ENCODE measurements at places on chromosomes 11 and 22.
A peak's percentile ranks its signal among the peaks of the same experiment; 100 is the strongest.

DNA sequence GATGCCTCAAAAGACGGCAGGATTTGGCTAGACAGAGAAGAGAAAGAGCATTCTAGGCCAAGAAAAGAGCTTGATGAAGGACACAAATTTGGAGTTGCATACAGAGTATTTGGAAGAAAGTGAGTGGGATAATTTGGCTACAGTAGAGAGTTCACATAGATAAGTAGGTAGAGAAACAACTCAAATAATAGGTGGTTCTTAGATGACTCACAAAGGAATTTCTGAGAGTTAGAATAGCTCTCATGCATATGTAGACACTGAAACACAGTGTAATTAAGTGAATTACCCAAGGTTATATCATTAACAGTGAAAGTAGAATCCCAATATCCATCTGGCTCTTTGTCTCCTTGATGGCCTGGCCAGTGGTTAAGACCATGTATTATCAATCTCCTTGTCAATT, 228.6 kb upstream of the DDI1 start:
- DNase-seq: no peak

- DNase-seq: peak; percentile 95
Observed at GRCh38 chr11:65575568-65576231, at the start of gene EHBP1L1. TSS of gene EHBP1L1 (plus strand) at chr11:65576053. CDS start at chr11:65576303, 250 bp downstream.

DNA sequence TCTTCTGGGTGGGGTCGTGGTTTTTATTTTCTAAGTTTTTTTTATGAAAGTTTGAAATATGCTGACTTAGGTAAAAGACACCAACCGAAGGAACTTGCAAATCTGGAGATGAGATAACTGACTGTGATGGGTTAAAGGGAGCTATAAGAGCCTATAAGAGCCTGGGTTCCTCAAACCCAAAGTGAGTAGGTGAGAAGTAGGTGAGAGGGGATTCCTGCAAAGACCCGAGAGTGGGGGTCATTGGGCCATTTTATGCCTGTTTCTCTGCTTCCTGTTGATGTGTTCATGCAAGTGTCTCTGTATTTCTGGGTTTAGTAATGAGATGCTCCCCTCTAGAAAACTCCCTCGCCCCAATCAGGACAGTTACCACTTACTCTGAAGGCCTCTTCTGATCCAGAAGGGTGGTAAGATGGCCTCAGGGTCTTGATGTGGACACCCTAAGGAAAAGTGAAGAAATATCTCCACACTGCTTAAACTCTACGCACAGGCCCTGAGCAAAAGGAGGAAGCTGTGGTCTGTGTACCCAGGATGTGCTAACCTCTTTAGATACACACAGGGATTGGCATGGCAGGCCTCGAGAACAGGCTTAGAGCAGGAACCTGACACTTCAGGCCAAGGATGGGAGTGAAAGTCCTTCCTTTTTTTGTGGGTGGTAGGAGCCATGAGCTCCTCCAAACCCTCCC, 1.8 kb downstream of the FLI1 start:
- peak; percentile 52 for DNase-seq

DNA sequence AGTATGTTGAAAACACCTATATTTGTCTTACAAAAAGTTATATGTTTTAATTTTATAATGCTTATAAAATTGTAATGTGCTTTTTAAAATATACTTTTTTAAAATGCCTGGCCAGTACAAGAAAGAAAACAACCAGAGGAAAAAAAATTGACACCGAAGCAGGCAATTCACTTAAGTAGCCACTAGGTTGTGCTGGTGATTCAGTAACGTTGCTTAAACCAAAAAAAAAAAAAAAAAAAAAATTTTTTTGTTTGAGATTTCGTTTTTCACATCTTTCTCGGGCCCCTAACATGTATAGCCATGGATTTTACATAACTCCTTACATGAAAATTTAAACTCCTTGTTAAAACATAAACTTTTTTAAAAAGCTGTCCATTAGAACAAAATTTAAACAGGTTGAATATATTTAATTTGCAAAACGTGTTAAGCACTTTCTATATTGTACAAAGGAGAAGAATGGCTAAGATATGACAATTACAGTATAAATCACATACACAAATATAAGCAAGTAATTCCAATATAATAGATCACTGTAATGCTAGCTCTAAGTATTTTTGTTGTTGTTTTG, 9.2 kb downstream of the OR8B4 start:
- DNase-seq: no peak

- DNase-seq: peak; percentile 4
Observed at GRCh38 chr11:72012897-72013721, 14.4 kb downstream of the IL18BP start.

GRCh38 chr11:128790196-128790595, 76.9 kb downstream of the KCNJ1 start:
- no peak for DNase-seq

DNA sequence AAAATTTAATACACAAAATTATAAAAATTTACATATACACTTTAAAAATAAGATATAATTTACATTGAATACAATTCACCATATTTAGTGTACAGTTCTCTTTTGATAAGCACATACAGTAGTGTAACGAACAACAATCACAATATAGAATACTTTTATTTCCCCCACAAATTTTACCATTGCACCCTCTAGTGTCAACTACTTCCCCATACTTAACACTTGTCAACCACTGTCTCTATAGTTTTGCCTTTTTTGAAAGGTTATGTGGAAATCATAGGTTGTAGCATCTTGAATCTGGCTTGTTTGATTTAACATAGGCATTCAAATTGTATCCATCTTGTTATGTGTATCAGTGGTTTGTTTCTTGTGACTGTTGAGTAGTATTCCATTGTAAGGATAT, 21.3 kb upstream of the PANX1 start:
- no peak for DNase-seq

DNA sequence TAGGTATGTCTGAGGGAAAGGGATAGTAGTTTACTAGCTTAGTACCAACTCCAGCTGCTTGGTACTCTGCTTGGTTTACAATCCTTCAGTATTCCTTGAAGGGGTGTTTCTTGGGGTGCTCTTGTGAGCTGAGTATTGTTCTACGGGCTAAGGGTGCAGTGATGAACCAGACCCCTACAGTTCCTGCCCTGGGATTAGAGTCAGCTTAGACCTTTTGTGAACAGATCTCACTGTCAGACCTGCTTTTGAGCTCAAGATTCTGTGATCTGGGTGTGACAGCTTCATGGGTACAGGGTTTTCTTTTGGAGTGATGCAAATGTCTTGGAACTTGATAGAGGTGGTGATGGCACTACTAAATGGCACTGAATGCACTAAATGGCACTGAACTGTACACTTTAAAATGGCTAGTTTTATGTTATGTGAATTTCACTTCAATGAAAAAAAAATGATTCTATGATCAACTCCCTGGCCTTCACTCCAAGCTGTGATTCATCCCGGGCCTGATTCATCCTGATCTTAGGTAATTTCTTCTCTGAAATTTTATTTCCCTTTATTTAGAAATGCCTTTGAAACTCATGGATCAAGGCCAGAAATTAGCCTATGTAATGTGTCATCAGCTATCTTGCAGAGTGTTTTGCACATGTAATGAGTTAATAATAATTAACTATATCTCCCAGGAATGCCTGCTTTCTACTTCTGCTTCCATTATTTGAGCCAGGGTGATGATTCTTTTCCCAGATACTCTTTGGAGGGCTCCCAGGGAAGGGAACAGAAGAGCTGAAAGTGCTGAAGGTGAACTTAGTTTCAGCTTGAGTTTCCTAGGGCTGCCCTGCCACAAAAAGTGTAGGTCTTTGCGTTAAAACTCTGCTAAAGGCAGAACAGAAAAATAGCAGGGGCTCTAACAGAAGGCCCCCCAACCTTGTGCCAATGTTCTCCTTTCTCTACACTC, 87.9 kb downstream of the NCAM1 start:
- no peak for DNase-seq

- no peak for DNase-seq
Observed at GRCh38 chr11:17547932-17548331, 873 bp downstream of the OTOG start.

- no peak for DNase-seq
Observed at GRCh38 chr11:133072858-133073582, 459.3 kb downstream of the OPCML start.

- no peak for DNase-seq
Observed at GRCh38 chr11:72719144-72719543, 33.1 kb downstream of the ARAP1 start.

DNA sequence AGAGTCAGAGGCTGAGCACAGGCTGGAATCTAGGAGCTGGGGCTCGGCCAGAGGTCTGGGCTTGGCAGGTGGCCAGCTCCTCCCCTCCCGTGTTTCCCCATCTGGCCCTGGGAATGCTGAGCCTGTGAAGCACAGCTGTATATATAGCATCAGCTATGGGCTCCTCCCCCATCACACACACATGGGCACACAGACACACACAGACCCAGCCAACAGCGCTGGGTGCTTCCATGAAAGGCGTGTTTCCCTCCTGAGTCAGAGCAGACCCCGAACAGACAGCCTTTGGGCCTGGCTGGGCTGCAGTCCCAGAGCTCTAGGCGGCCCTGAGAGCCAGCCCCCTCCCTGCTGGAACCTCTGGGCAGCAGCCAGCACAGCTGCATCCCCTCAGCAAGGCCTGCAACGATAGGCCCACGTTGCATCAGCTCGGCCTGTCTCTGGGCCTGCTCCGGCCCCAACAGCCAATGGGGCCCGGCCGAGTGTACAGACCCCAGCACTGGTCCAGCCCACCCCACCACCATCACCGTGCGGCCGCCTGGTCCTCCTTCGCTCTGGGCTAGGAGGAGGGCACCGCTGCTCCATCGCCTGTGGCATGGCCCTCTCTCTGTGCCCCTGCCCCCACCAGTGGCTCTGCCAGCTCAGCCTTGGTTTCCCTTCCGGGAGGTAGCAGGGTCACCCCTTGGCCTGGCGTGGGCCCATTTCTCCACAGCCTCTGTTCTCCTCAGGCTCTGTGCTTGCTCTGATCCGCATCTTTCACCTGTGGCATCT, 7.6 kb upstream of the SERPINH1 start:
- DNase-seq: no peak

DNA sequence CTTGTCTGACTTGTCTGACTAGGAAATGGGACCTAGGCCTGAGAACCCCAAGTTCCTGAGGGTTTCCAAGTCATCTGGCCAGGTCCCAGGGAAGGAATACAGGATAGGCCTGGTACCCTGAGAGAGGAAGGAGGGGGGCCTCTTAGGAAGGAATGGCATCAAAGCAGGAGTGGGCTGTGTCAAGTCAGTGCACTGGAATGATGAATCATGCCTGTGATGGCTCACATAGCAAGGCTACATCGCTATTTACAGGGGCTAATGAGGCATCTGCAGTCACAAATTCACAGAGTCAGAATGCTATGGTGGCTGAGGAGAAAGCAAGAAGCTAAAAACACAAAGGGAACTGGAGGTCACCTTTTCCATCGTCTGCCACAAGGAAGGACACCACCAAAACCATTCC, 247.3 kb downstream of the NXPE2 start:
- no peak for DNase-seq

DNA sequence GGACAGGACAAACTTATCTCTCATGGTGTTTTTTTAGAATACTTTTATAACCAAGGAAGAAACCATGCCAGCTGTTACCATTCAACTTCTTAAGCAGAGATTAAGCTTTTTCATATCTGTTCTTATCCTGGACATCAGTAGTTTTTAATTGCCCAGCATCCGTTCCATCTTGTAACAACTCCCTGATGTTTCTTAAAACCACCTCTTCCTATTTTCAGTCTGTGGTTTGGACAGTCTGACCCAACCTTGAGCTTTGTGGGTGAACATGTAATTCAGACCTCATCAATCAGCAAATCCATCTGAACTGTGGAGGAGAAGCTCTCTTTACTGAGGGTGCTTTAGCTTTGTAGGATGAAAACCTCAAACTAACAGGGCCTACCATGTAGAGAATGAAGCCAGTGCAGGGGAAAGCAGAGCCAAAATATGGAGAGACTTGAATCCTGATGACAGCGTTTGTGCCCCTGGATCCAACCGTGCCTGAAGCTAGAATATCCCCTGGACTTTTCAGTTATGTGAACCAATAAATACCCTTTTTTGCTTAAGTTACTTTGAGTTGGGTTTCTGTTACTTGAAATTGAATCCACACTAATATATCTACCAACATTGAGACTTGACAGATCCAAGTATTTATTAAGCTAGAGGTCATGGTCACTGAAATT, 9.4 kb downstream of the TUG1 start:
- DNase-seq: no peak

DNA sequence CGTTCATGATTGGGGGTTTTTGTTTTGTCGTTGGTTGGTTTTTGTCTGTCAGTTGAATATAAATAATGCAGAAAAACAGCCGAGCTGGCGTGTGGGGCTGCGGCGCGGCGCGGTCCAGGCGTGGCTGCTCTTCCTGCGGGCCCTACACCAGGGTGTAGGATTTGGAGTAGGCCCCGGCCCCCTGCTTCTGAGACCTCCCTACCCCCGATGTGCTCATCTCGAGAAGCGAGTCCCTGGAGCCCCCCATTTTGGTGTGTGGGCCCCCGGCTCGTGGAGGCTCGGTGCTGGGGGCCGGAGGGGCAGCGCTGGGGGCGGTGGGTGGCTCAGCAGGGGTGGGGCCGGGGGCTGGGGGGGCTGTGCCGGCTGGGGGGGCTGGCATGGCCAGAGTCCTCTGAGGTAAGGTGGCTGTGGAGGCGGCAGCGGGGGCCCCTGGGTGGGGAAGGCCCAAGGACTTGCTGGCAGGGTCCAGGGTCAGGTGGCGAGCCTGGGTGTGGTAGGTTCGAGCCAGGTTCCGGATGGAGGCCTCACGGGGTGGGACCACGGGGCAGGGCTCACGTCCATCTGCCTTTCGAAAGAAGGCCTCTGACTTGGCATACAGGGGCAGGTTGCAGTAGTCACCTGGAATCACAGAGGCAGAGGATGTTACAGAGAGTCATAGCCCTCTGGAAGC, 100.7 kb downstream of the CEP164 start:
- DNase-seq: no peak

DNA sequence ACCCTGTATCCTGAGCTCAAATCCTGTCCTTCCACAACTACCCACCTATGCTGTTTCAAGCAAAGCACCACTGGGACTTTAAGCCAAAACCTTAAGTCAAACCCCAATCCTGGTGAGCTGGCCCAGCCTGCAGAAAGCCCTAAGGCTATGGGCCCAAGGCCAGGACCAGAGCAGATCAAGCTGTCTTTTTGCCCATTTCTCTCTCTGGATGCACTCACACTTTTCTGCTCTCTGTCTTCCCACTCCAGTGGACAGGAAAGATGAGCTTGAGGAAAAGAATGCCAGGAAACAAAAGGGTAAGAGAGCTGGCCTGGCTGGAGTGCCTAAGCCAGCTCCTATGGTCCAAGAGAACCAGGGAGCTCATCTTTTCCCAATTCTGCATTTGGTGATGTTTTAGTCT, 284.3 kb upstream of the ISX start:
- no peak for DNase-seq

GRCh38 chr11:35265755-35266454, 126.9 kb downstream of the CD44 start:
- DNase-seq: no peak

- peak; percentile 16 for DNase-seq
Observed at GRCh38 chr11:15969281-15969680, 387.1 kb downstream of the SOX6 start.

DNA sequence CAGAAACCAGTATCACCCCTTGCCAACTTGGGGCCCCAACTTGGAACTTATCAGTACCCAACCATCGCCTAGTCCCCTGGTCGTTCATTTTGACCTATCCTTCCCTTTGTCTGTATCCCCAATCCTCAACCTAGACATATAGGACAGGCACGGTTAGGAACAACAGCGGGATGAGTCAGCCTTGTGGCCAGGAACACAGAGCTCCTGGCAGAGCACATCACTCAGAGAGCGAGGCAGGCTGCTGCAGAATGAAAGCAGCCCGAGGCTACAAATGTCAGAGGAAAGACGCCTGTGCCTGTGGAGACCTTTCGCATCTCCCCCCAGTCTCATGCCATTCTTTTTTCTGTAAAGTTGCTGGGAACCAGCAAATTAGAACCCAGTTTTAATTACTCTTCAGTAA, 14.6 kb downstream of the DKK3 start:
- no peak for DNase-seq
